Subcutaneous preadipocyte (primary cell): ENCODE measurements at places on chromosomes 16 and 17. TPM values are rescaled to one million over a fixed set of nuclear protein-coding genes. Genes with fewer than 3 reads are reported as not detected.

The IRF8 gene
- not detected in 2 replicates for total RNA-seq

The MYH1 gene
- not detected in 2 replicates for total RNA-seq

The MRPL12 gene
- total RNA-seq, result 18.0 and 23.1 TPM in 2 replicates

The TBC1D3L gene
- total RNA-seq, result 1.4 and 2.6 TPM in 2 replicates

The CACNG1 gene
- not detected in 2 replicates for total RNA-seq

The NOS2 gene
- not detected in 2 replicates for total RNA-seq

The MT4 gene
- not detected in 2 replicates for total RNA-seq

The ANKRD40CL gene
- not detected in 2 replicates for total RNA-seq

The RNF112 gene
- 1.5 and 1.8 TPM in 2 replicates for total RNA-seq

The ITGAD gene
- under 0.01 TPM in 1 of 2 replicates, not detected in the other for total RNA-seq

The RUSF1 gene
- total RNA-seq, result 38.6 and 61.0 TPM in 2 replicates

The OR1A1 gene
- not detected in 2 replicates for total RNA-seq

The PRSS8 gene
- not detected in 2 replicates for total RNA-seq

The KRTAP1-1 gene
- total RNA-seq, result not detected in 2 replicates

The ITGAL gene
- under 0.01 TPM in 1 of 2 replicates, not detected in the other for total RNA-seq

The KAT7 gene
- 36.4 and 41.8 TPM in 2 replicates for total RNA-seq

The MARCHF10 gene
- not detected in 2 replicates for total RNA-seq
